NCI-H1105 treated with DMSO at 0.1 percent for 48 hours (cell line): ENCODE measurements at places on chromosomes 13 and 19.

- no peak for DNase-seq
These were observed 5.5 kb upstream of the KCTD4 start for GRCh38 chr13:45206340-45206739.

GRCh38 chr19:56308792-56309191, 5.8 kb downstream of the ZSCAN5A start:
- no peak for DNase-seq

DNA sequence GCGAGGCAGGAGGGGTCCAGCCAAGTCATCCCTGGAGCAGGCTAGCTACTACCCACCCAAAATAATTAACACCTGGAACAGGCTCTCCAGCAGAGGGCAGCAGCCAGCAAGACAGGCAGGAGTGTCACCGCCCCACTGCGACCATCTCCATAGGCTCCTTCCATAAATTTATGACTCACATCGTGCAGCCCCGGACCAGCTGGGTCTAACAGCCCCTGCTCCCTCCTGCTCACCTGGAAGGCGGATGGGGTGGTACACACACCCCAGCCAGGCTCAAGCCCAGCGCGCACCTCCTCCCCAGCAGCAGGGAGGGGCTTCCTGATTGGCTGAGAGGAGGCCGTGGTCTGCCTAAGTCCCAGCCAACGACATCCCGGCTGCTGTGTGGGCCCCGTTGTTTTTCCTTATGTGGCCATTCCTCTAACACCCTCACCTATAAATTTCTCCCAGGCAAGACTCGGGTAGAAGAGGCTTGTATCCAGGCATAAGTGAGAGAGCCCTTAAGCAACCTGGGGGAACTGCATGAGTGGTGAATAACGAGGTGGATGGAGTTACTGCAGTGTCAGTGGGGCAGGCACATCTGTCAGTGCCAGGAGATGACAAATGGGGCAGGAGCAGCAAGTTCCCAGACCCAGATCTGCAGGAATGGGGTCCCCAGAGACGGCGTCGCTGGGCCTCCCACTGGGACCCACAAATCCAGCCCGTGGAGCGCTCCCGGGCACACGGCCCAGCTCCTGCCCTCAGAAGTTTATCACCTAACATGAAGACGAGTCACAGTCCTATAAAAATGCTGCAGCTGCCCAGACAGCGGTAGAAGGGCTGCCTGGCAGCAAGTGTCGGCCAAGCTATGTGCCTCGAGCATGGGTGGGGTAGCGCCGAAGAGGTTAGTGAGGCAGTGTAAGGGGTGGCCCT, 43.1 kb downstream of the CEBPG start:
- peak; percentile 83 for DNase-seq

DNA sequence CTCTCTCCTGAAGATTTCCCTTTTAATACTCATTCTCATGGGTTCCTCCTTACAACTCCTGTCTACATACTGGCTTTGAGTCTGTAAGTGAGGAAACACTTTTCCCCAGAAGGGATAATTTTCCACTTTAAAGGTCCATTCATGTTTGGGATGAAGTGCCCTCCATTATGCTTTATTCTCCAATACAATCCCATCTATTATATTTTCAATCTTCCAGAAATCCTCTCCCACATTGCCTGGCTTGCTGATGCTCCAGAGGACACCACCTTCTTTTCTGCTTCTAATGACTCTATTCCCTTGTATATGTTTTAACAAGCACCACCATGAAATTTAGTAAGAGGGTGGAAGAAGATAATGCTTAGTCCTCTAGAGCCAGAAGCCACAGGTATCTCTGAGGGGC, 92.7 kb upstream of the NBEA start:
- no peak for DNase-seq

DNA sequence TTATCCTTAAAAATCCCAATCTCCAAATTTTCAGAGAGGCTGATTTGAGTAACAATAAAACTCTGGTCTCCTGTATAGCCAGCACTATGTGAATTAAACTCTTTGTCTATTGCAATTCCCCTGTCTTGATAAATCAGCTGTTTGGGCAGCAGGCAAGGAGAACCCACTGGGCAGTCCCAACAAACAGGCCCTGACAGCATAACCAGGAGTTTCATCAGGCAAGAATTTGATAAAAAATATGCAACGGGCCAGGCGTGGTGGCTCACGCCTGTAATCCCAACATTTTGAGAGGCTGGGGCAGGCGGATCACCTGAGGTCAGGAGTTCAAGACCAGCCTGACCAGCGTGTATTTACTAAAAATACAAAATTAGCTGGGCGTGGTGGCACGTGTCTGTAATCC, 42.1 kb downstream of the STK24 start:
- no peak for DNase-seq

GRCh38 chr13:39257642-39258041, 219.4 kb downstream of the NHLRC3 start:
- no peak for DNase-seq

DNA sequence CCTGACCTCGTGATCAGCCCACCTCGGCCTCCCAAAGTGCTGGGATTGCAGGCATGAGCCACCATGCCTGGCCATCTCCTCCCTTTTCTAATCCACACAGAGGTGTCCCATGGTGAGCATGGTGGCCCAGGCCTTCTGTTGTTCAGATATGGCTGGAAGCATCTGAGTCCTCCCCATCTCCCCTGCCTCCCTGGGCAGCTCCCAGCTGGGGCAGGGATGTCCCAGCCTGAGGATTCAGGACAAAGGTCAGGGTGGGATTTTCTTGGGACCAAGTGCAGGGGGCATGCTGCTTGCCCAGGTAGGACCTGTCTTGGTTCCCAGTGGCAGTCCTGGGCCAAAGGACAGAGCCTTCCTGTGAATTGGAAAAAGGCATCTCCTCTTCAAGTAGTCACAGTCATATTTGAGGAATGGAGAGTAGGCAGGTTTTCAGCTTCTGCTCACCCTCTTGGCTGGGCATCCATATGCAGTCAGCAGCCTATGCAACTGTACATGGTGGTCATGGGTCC, 10.8 kb downstream of the ADGRE2 start:
- no peak for DNase-seq

DNA sequence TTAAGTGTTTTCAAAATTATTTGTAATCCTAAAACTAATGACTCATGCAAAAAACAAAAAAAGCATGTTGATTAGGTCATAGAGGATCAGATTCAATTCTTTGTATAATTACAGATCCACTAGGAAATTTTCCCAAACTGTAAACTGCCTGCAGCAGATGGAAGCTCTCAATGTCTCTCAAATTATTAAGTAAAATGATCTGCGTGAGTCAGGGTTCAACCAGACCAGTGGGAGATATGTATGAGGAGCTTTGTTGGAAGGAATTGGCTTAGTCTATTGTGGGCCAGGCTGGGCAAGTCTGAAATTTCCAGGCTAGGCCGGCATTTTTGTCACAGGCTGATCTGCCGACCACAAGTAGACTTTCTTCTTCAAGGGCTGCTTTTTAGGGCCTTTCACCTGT, 14.4 kb upstream of the SACS start:
- no peak for DNase-seq

GRCh38 chr13:51738226-51738905, 65.6 kb downstream of the DHRS12 start:
- DNase-seq: no peak

- peak; percentile 13 for DNase-seq
These were observed 182.0 kb upstream of the SERP2 start for GRCh38 chr13:44191504-44192171.

DNA sequence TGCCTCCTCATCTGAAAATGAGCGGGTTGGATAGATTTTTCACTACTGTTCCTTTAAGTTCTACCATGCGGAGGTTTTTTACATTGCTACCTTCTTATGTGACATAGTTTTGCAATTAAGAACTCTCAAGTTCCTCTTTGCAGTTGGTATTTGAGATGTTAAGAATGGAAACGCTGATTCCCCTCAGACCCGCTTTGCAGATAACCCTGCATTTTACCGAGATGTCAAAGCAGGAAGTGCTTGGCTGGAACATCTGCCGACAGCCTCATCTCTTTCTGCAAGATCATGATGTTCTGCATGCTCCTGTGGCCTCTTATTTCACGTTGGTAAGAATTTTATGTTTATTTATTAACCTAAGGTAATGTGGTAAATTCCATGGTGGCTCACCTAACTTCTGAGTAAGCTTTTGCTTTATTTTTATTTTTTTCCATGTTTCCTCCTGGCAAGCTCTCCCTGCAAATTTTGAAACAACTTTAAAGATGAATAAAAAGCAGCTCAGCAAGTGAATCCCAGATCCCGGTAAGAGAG, 22.5 kb downstream of the PABPC3 start:
- DNase-seq: no peak

DNA sequence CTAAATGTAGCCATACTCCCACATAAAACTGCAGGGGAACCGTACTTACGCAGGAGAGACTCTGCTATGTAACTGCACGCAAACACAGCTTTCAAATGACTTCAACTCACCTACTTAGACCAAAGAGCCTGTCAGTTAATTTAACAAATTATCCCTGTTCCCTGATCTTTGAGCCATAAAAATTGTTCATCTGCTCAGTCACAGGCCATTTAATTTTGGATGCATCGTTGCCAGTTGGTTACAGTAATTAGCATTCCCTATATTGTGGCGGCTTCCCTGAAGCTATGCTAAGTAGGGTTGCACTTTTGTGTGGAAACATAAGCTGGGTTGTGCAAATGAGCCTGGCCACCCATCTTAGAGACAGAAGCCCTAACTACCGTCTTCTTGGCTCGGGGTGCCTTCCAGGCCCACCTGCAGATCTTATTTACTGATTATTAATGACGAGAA, 21.2 kb upstream of the OBI1 start:
- peak; percentile 89 for DNase-seq

- no peak for DNase-seq
These were observed at the start of gene SSC5D for GRCh38 chr19:55487924-55488687. SSC5D (plus strand) TSS chr19:55488436; CDS start chr19:55488590, 154 bp downstream.

DNA sequence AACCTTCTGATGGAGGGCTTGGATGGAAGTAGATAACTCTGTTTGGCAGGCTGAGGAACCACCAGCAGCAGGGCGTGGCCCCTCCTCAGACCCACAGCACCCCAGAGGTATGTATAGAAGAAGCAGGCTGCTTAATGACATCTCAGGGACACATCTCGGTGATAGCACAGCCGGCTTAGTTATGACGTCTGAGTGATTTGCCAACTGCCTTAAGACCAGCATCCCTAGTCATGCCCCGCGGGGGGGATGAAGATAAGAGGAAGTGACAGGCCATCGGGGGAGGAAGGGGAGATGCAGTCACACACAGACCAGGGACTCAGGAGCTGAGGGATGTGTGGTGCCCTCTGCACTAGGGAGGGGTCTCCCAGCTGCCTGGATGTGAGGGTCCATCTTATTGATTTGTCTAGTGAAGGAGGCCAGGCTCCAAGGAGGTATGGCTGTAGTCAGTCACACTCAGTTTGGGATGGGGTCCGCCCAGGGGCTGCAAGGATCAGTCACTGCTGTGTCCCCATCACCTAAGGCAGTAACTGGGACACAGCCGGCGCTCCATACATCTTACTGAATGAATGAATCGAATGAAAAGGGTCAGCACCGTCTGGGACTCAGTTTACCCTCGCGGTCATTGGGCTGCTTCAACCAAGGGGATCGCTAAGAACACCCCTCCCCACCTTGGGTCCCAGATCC, 19.2 kb upstream of the ERCC1 start:
- DNase-seq: no peak

GRCh38 chr19:602391-603301, 13.0 kb downstream of the HCN2 start:
- DNase-seq: no peak

GRCh38 chr19:12757544-12758274, 6.1 kb downstream of the BEST2 start:
- DNase-seq: peak; percentile 64

GRCh38 chr19:13329766-13330165, 176.5 kb downstream of the CACNA1A start:
- DNase-seq: no peak

GRCh38 chr19:42281827-42282762, 13.0 kb downstream of the CIC start:
- no peak for DNase-seq

GRCh38 chr13:112947796-112948195, 21.2 kb upstream of the MCF2L start:
- DNase-seq: no peak

GRCh38 chr13:110403315-110403714, 96.2 kb downstream of the COL4A2 start:
- DNase-seq: no peak

- DNase-seq: no peak
These were observed 42.3 kb downstream of the RFX2 start for GRCh38 chr19:6067975-6068374.

DNA sequence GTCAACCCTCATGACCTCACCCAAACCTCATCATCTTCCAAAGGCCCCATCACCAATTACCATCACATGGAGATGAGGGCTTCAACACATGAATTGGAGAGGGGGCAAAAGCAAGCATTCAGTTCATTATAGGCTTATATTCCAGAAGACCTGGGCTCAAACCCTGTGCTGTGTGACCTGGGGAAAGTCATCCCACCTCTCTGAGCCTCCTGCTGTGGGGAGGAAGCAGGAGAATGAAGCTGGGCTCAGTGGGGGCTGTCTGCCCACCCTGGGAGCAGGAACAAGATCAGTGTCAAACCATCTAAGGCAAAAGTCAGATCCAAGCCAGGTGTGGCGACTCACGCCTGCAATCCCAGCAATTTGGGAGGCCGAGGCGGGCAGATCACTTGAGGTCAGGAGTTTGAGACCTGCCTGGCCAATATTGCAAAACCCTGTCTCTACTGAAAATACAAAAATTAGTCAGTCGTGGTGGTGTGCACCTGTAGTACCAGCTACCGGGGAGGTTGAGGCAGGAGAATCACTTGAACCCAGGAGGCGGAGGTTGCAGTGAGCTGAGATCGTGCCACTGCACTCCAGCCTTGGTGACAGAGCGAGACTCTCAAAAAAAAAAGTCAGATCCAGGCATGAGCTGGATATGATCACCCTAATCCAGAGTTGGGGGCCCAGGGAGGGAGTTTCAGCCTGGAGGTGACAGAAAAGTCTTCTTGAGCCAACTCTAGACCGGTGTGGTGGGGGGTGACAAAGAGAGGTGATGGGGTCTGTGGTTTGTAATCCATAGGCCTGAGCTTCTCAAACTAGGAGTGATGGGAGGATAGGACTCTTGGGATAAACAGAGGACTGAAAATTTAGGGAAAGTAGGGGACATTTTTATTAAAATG, 1.6 kb upstream of the TPM4 start:
- no peak for DNase-seq

GRCh38 chr13:106464076-106464475, 71.4 kb downstream of the EFNB2 start:
- DNase-seq: no peak

DNA sequence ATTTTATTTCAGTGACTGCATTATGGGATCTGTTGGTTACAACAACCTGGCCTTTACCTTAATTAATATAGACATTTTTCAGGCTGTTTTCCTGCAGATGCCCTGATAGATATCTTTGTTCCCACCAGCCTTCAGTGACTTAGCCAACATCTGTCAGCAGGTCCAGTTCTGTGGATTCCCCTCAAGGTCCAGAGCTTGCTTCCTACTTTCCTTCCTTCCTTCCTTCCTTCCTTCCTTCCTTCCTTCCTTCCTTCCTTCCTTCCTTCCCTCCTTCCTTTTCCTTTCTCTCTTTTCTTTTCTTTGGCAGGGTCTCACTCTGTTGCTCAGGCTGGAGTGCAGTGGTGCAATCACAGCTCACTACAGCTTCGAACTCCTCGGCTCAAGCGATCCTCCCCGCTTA, 14.4 kb upstream of the CYP2B6 start:
- DNase-seq: no peak

GRCh38 chr19:3366753-3367627, 607 bp downstream of the NFIC start:
- peak; percentile 34 for DNase-seq
